ENCODE measurements at places on chromosomes 13 and 19. TPM values are rescaled to one million over a fixed set of nuclear protein-coding genes. Genes with fewer than 3 reads are reported as not detected.

Gene ZNF600
- 6.4 TPM for polyA plus RNA-seq

GRCh38 chr13:27269114-27269665, 1.4 kb upstream of the RASL11A start:
- peaks cover 42% of the 10 kb centered on the region for H3K4me1 ChIP-seq
- no peak overlapping the region for H3K27ac ChIP-seq
- H3K27me3 ChIP-seq: peaks cover 2% of the 10 kb centered on the region
- H3K36me3 ChIP-seq: no peaks in the 10 kb centered on the region

DNA sequence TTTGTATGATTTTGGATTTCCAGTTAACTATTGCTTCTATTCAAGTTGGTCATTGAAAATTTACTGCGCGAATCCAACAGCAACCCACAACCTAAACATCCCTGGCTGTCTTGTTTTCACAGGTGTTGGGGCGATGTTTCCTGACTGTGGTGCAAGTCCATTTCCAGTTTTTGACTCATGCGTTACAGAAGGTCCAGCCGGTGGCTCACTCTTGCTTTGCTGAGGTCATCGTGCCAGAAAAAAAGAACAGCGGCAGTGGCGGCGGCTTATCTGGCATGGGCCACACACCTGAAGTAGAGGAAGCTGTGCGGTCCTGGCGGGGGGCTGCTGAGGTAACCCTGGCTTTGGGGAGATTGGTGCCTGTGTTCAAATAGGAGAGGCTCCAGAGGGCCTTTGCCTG, 45.2 kb upstream of the GPI start:
- H3K36me3 ChIP-seq: no peaks in the 10 kb centered on the region
- H3K27me3 ChIP-seq: no peaks in the 10 kb centered on the region
- no peaks in the 10 kb centered on the region for H3K4me1 ChIP-seq
- no peak for DNase-seq
- H3K4me3 ChIP-seq: no peak overlapping the region
- H3K27ac ChIP-seq: no peak overlapping the region

GRCh38 chr19:21221693-21222092, 79.9 kb downstream of the ZNF431 start:
- no peaks in the 10 kb centered on the region for H3K36me3 ChIP-seq
- no peaks in the 10 kb centered on the region for H3K27me3 ChIP-seq
- H3K4me1 ChIP-seq: no peaks in the 10 kb centered on the region
- no peak overlapping the region for H3K4me3 ChIP-seq
- no peak for DNase-seq
- no peak overlapping the region for H3K27ac ChIP-seq

GRCh38 chr19:3942790-3943409, 10.0 kb downstream of the NMRK2 start:
- H3K4me3 ChIP-seq: no peak overlapping the region
- H3K36me3 ChIP-seq: no peaks in the 10 kb centered on the region
- no peaks in the 10 kb centered on the region for H3K27me3 ChIP-seq
- no peak for DNase-seq

All from CD14-positive monocyte (primary cell).